ENCODE measurements at places on chromosomes 3 and 15.

GRCh38 chr3:72318504-72319193 is 529.6 kb downstream of the SHQ1 start:
- DNase-seq, result no peak

DNA sequence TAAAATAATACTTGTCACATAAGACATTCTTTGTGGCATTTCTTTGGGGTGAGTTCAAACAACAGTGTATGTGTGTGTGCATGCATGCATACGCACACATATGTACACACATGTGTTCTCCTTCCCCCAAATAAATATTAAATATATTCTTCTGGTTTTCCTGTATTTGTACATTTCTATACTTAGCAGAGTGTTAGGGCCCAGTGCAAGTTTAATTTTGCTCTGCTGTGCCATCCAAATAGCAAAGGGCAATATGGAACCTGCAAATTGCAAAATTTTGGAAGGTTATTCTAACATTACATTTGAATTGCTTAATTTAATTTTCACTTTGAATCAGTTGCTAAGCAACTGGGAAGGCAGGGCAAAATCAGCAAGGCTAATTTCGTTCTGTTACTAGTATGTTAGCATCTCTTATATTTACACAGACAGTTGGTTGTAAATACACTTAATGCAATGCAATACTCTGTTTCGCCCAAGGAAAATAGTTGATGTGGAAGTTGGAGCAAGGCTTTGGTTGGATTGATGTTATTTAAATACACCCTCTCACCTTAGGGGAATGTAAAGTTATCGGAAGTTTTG is 130.4 kb downstream of the ITPR1 start:
- no peak for DNase-seq

DNA sequence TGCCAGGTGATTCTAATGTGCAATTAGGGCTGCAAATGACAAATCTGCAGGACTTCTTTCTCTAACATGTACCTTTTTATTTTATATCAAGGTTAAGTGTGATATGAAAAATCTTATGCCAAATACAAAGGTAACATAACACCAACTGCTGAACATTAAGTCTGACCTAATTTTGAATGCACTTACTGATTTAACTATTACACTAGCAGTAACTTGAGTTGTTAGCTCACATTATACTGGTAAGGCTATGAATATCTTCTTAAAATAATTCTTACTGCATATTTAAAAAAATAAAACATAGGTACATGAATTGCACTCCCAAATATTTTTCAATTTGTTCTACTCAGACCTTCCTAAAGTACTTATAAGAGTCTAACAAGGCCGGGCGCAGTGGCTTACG is 259.2 kb downstream of the CD47 start:
- no peak for DNase-seq

DNA sequence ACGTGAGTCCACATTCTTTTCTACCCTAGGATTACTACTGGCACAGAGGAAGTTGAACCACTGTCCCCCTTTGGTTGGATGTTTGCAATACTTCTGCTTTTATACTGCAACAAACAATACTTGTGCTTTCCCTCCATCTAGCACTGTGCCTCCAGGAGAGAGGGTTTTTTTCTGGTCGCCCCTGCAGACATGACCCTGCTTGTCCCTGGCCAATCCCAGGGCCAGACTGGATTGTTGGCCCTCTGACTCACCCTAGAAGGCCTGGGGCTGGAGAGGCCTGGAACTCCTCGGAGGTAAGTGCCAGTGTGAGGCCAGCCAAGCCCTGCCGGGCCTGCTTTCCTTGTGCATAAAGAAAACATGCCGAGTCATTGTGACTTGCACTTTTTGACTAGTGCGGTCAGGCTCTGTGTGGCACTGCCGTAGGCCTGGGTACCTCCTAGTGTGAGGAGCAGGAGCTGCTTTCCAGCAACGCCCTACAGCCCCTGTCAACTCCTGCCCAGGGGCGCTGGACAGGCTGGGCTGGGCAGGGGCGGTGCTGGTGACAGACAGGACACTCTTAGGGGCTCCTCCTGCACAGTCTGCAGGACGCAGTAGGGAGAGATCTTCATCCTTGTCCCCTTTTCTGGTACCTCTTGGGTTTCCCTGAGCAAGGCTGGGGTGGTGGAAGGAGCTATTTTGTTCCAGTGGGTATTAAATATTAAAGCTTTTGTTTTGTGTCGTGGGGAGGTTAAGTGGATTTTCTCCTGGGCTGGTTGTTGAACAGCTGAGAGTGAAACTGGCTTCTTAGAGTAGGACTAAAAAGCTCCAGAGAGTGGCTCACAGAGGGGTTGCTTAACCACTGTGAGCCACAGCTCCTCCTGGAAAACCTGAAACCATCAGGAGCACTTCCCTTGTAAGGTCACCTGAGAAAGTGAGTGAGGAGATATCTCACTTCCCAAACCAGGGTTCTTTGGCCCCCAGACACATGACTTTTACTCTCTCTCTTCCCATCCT is 14.4 kb upstream of the TKT start:
- DNase-seq, result no peak

- DNase-seq, result peak; percentile 62
Measured at GRCh38 chr15:73700041-73700842, 16.1 kb downstream of the CD276 start.

GRCh38 chr3:123301331-123302184 is 99.8 kb downstream of the SEC22A start:
- no peak for DNase-seq

GRCh38 chr3:115147329-115148141 is 447 bp upstream of the ZBTB20 start:
- peak; percentile 95 for DNase-seq

DNA sequence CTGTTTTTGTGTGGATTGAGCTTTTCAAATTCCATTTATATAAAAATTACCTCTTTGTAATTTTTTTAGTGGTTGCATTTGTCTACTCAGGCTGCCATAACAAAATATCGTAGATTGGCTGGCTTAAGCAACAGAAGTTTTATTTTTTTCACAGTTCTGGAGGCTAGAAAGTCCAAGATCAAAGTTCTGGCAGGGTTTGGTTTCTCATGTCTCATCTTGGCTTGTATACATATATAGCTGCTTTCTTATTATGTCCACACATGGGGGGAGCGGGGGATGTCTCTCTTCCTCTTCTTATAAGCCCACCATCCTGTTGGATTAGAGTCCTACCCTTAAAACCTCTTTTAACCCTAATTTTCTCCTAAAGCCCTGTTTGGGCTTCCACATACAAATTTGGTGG is 28.5 kb downstream of the MGA start:
- no peak for DNase-seq

DNA sequence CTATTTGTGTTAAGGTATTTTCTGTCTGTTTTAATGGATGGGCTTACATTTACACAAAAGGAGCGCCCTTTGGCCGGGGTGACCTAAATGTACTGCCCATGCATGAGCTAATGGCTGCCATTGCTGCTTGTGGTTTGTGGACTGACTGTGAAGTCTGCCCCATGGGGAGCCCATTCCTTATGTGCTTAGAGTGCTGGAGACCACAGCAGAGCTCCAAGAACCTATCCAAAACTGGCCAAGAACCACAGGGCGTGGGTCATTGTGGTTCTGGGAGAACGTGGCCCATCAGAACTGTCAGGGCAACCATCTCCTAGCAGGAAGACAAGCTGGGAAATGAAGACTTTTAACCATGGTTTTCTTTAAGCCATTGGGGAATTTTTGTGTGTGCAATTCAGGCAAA is 105.3 kb downstream of the CHDH start:
- DNase-seq, result no peak

DNA sequence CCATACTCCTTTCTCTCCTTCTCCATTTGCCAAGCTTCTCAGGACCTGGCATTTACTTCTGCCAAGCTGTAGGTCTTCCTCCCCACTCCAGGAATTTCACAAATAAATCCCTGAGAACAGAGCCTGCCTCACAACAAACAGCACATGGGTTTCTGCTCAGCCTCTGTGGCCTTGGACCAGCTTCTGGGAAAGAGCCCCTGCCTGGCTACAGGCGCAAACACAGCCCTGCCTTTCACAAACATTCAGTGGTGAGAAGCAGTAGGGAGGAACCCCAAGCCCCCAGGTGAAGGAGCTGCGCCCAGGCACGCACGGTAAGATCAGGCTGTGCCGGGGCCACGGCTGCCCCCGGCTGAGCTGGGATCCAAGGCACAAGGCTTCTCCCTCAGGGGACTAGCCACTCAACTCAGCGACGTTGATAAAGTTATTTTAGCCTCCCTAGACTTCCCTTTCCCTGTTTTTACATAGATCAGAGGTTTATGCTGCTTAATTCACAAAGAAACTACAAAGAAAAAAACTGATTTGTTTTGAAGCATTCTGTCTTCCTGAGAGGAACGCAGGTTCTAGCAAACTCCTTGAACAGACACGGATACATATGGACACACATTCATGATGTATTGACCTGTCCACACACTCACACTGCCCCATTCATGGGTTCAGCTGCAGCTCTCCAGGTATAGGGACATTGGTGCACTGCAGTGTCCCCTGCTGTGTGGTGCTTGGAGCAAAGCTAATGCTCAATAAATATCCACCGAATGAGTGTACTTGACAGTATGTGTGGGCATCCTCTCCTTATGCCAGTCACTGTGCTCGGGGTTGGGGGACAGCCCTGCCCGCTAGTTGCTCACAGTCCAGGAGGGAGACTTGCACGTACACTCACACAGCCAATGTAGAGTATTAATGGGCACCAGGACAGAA is 25.4 kb downstream of the HES1 start:
- no peak for DNase-seq

DNA sequence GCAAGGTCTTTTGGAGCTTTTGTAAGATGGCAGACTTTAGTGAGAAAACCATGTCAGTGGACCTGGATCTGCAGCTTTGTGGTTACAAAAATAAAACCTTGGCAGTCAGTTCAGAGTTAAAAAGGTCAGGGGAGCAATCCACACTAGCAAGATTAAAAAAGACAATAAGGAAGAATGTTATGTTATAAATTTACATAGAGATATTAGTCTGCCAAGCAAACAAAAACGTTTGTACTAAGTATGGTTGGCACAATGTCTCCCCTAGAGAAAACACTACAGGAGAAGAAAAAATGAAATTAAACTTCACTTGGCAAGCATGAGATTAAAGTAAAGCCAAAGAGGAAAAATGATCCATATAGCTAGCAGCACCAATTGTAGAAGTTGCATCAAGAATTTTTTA is 205.0 kb downstream of the LSAMP start:
- no peak for DNase-seq

- no peak for DNase-seq
Measured at GRCh38 chr3:17138246-17139039, 253.7 kb downstream of the PLCL2 start.

DNA sequence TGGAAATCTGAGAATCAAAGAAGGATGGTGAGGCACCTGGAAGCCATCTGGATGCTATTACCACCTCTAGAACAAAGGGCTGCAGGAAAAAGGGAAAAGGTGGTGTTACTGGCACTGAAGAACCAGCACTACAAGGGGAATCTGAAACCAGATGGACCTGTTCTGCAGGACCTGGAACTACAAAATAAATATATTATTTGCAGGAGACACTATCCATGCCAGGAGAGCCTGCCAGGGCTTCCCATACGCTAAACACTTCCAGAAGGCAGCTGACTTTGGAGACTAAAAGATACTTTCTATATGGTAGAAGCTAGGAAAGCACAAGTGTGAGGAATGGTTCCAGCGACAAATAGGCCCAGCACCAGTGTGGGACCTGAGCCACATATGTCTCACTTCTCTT is 83.4 kb upstream of the POU1F1 start:
- DNase-seq, result no peak

- DNase-seq, result no peak
Measured at GRCh38 chr3:36679384-36680200, 84.8 kb downstream of the DCLK3 start.

DNA sequence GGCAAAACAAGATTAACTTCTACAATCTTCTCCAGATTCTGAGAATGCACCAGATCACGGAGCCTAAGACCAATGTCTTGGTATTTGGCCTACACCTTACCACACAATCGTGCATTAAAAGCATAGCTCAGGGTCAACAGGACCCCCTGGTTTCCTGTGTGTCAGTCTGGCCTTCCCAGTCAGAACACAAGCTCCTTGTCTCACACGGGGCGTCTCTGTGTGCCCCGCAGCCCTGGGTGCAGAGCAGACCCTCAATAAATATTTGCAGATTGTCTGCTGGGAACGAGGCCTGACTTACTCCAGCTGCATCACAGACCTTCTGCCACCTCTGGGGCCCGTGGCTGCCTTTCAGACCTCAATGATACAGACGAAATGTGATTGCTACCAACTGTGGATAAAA is 82.5 kb upstream of the CTNNB1 start:
- no peak for DNase-seq

- no peak for DNase-seq
Measured at GRCh38 chr15:44542596-44542995, 5.6 kb downstream of the EIF3J start.

DNA sequence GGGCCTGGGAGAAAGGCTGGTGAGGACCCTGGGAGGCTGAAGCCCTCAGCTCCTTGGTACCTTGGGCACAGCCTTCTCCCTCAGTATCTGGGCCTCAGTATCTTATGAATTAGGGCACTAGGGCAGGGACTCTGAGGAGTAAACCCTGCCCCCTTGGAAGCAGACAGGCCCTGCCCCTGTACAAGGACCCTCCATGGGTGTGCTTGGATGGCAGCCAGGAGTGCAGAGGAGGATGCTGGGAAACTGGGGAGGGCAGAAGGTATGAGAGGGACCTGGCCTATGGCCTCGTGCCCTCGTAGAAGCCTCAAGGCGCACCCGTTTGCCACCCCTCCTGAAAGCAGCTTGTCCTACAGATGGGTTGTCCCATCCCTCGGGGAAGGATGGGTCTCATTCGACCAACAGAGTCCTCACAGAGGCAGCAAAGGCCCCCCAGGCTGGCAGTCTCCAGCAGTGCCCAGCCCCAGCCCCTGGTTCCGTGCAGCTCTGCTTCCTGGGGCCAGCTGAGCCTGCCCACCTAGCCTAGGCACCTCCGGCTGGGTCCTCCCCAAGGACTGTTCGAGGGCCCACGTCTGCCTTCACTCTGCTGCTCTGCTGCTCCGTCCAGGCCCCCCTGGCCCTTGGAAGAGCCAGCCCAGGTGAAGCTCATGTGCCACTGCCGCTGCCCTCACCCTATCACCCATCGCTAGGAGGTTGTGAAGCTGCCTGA is 15.3 kb upstream of the SEMA3F start:
- DNase-seq, result no peak

DNA sequence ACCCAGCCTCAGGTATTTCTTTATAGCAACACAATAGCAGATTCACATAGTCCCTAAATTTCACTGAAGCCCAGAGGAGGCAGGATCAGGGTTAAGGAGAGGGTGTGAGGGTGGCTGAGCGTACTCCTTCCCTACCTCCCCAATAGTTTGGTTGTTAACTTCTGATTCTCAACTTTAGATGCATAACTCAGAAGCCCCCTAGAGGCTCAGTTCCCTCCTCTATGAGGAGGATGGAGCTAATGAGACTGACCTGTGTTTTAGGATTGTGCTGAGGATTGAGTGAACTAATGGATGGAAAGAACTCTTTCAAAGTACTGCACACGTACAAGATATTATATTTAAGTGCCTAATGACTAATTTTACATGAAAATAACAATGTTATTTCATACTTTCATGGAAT is 249.3 kb upstream of the SOX14 start:
- DNase-seq, result no peak
